ENCODE measurements at places on chromosomes 7 and 10. TPM values are rescaled to one million over a fixed set of nuclear protein-coding genes. Genes with fewer than 3 reads are reported as not detected.

Gene FZD8
- total RNA-seq, result 11.6 TPM

Gene FKBP9
- total RNA-seq, result 262 TPM

Gene SPAM1
- not detected for total RNA-seq

Gene CLRN3
- total RNA-seq, result 0.49 TPM

Gene GRB10
- 60.2 TPM for total RNA-seq

Gene SEMA3D
- total RNA-seq, result 4.2 TPM

Gene KCNMA1
- total RNA-seq, result 107 TPM

Gene CALY
- total RNA-seq, result not detected

Gene TMEM178B
- under 0.01 TPM for total RNA-seq

Gene SLC29A3
- total RNA-seq, result 9.0 TPM

Gene ANKRD1
- total RNA-seq, result 223 TPM

Gene CYP2C8
- 0.49 TPM for total RNA-seq

Gene ASAH2B
- 2.0 TPM for total RNA-seq

Gene GNG11
- 1.0 TPM for total RNA-seq

Measured in upper lobe of left lung (tissue), 6 donors.